Stimulated activated CD4-positive, alpha-beta T cell treated with anti-CD3 and anti-CD28 coated beads, Interleukin-1b, Interleukin-23, amount 100 ng/mL, for 4 hours (primary cell): ENCODE measurements at places on chromosomes 12 and 14.

DNA sequence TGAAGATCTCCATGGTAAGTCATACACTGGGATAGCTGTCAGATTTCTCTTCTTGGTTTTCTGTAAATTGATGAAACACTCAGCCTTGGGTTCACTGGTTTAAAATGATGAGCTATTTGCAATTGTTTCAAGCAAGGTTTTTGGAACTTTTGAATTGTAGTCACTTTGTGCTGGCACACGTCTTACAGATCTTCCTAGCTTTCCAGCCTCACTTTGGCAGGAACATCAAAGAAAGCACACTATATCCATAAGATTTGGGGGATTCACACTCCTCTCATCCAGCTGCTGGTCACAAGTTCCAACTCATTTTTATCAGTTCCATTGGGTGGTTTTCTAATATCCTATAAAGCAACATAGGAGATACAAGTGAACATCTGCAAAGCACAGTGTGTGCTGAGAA is 16.0 kb downstream of the SSPN start:
- DNase-seq, result no peak

DNA sequence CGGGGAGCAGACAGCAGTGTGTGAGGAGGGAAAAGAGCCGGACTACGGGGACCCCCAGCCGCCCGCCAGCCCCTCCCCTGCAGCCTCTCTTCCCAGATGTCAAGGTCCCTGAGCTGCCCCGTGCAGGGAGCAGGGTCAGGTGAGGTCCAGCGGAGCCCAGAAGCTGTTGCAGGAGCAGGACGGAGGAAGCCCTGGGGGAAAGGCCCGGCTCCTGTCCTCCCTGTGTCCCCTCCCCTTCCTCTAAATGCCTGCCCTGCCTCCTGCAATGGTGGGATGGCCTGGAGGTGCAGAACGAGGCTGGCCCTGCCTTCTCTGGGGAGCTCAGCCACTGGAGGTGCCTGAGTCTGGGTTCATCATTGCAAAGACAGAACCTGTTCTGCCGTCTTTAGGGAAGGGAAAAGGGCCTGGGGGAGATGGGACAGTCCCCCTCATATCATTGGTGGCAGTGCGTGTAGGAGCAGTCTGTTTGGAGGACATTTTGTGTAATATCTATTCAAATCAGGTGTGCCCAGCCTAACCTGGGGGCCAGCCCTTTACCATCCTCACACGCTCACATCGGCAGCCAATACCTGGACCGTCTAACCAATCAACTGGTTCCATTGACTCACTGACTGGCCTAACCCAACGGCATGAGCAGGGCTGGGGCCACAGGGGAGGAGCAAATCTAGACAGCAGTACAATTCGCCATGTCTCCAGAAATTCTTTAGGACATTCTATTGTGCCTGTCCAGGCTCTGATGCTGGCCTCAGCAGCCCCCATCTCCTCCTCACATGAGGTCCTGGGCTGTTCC is 364.1 kb upstream of the SFSWAP start:
- no peak for DNase-seq

DNA sequence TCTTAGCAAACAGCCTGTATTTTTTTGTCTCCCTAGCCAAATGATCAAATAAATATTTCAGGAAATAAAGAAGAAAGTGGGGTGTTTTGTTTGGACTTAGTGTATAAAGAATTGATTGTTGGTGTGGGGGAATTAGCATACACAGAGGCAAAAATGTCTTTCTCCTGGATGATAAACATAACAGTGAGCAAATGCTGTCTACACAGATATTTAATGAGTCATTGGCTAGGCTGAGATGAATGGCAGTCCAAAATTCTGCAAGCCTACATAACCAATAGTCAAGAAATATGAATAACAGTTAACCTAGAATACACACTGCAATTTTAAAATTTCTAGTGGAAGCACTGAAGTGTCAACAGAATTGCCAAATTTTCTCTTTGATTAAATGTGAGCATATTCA is 35.8 kb downstream of the MYF5 start:
- no peak for DNase-seq

DNA sequence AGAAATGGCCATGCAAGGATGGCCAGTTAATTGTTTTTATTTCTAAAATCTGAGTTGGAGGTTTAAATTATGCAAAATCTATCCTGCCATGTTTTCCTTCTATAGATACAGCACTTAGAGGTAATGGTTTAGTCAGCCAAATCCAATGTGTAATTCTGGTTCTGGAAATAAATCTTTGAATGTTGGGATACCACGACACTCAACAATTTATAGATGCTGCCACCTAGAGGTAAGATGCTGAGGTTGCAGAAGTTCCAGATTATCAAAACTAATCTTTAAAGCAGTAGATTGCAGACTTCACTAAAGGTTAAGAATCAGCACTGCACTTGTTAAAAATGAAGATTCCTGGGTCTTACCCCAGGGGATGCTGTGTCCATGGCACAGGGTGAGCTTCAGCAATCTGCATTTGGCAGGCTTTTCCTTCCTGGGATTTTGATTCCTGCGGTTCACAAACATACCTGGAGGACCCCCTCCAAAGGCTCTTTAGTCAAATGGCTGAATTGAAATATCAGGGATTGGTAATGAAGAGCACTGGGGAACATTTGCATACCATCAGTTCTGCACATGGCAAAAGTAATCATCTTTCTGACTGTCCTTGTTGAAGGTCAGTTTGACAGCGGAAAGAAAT is 53.4 kb upstream of the ANO4 start:
- no peak for DNase-seq

- no peak for DNase-seq
Measured at GRCh38 chr12:86122846-86123468, 133.2 kb downstream of the MGAT4C start.

GRCh38 chr12:128734371-128734770 is 89.4 kb downstream of the SLC15A4 start:
- DNase-seq, result no peak

- DNase-seq, result no peak
Measured at GRCh38 chr14:55052269-55052930, 953 bp downstream of the MAPK1IP1L start.

DNA sequence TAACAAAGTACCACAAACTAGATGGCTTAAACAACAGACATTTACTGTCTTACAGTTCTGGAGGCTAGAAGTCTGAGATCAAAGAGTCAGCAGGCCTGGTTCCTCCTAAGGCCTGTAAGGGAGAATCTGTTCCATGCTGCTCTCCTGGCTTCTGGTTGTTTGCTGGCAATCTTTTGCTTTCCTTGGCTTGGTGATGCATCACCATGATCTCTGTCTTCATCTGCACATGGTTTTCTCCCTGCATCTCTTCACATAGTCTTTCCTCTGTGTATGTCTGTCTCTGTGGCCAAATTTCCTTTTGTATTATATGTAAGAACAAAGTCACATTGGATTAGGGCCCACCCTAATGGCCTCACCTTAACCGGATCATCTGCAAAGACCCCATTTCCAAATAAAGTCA is 168.5 kb downstream of the CAPZA3 start:
- DNase-seq, result no peak

GRCh38 chr14:57087841-57088240 is 180.9 kb downstream of the EXOC5 start:
- no peak for DNase-seq

- no peak for DNase-seq
Measured at GRCh38 chr12:109710747-109711595, 2.7 kb upstream of the FAM222A start.

GRCh38 chr14:95500201-95500681 is 16.2 kb downstream of the SYNE3 start:
- DNase-seq, result no peak

DNA sequence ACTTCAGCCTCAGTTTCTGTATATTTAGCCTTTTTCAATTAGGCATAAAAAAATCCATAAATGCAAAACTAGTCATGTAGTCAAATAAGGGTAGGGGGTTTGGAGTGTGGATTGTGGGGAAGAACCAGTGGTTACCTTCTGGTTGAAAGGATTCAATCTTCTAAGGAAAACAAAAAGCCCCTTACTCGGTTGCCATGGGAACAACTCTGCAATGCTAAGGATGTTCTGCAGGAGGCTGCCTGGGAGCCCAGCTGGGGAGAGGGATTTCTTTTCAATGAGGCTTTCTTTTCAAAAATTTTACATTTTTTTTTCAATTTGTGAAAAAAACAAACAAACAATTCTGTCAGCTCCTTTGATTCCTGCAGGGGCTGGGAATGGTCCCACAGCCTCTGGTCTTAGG is 67.2 kb downstream of the SLC8A3 start:
- no peak for DNase-seq

GRCh38 chr12:115944837-115945490 is 332.5 kb downstream of the MED13L start:
- no peak for DNase-seq

- DNase-seq, result no peak
Measured at GRCh38 chr12:98090731-98091130, 424.7 kb upstream of the TMPO start.

DNA sequence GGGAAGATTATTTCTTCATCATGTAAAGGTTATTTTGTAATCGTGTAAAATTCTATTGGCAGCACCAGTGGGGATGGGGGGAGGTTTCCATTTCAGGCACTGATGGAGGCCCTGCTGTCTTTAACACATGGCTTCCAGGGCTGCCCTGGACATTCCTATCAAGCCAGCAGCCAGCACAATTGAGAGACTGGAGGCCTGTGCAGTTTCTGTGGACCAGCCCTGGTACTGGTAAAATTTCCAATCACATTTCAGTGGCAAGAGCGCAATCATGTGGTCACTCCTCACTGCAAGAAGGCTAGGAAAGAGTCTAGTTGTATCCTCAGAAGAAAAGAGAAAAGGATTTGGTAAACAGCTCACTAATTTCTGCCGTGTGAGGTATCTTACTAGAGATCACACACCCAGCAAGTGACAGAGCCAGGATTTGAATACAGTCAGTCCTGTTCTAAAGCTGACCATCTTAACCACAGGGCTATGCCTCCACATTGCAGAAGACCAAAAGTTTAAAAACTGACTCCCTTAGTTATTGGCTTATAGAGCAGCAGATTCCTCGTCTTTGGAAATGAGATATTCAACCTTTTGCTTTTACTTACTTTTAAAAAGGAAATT is 179.4 kb upstream of the ARHGAP5 start:
- no peak for DNase-seq

DNA sequence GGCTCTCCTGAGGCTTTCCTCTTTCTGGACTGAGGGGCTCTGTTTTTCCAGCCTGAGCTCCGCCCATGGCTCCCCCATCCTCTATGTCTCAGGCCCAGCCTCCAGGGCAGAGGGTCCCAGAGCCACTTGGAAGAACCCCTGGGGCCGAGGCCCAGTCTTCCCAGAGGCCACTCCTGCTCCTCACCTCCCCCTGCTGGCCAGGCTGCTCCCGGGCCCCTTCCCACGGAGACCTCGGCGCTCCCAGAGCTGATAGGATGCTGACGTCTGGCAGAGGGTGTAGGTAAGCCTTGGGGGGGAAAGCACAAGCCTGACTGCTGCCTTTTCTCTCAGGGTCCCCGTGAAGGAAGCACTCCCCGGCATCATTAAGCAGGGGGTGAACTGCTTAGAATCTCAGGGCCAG is 51.4 kb downstream of the ERH start:
- DNase-seq, result no peak

- DNase-seq, result no peak
Measured at GRCh38 chr14:105600939-105601359, 74.6 kb downstream of the TMEM121 start.

GRCh38 chr14:90659156-90659555 is 157.1 kb downstream of the TTC7B start:
- DNase-seq, result no peak

- DNase-seq, result no peak
Measured at GRCh38 chr12:10196210-10196609, 16.5 kb upstream of the GABARAPL1 start.

DNA sequence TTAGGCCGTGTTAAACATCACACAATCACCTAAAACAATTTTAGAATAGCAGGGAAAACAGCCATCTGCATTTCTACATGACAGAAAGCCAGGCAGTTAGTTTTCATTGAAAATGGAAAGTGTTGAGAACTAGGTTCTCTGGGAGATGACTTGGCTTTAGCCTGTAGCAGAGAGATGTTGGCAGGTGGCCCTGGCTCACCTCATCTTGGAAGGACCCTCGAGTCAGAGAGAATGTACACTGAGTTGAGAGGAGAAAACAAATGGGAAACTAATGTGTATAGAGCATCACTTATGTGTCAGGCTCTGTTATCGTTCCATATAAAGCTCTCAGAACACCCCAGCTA is 51.9 kb downstream of the SUSD6 start:
- no peak for DNase-seq

DNA sequence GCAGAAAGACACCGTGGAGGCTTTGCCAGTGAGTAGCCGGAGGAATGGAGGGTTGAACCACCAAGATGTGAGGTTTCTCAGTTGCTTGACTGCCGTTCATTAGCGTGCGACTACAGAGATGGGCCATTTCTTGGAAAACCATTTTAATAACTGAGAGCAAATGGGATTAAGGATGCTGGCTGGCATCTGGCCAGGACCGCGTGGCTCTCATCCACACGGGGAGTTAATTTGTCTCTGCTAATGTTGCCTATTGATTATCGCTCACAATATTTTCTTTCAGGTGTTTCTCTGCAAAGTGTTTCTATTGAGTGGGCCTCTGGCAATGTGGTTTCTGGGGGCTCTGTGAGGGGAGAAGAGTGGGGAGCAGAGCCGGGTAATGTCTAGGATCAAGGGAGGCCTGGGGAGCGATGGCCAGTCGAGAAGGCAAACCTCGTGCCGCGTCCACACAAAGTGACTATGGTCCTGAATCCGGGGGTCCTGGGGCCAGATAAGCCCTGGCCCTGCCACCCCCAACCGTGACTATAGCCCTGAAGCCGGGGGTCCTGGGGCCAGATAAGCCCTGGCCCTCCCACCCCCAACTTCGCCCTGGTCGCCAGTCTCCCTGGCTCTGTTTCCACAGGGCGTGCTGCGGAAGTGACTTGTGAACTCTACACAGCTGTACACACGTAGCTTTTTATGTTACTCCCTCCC is 110.6 kb downstream of the PRMT8 start:
- DNase-seq, result no peak

DNA sequence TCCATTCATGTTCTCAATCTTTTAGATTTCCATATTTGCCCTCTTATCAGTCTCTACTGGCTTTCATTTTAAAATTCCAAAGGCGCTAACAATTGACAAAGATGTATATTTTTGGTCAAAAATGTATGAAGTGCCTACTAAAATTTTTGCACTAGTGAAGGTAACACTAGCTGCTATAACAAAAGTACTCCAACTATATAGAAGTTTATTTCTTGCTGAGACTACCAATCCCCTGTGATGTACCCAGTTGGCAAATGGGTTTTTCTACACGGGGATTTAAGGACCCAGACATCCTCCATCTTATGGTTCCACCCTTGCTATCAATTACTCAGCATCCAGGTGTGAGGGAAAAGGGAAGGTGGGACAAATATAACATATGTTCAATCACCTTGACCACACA is 75.3 kb upstream of the TSPAN8 start:
- no peak for DNase-seq

DNA sequence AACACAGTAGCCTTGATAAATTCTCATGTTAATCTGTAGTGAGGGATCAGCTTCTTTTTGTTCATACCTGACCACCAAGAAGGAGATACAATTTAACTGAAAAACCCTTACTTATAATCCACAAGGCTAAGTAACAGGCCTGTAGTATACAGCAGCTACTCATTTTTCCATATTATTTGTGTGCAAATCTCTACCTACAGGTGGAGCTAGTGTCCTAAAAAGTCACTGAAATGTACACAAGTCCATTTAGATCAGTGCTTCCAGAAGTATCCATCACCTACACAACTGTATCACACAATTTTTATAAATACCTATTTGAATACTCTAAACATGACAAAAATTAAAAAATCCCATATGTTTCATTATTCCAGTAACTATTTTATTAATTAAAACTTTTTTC is 173.2 kb downstream of the SLC35F4 start:
- no peak for DNase-seq

- no peak for DNase-seq
Measured at GRCh38 chr14:24122898-24123297, 7.6 kb upstream of the FITM1 start.

- DNase-seq, result no peak
Measured at GRCh38 chr12:50749459-50749882, 14.4 kb upstream of the ATF1 start.
